ENCODE measurements at places on chromosomes 2 and 18.

DNA sequence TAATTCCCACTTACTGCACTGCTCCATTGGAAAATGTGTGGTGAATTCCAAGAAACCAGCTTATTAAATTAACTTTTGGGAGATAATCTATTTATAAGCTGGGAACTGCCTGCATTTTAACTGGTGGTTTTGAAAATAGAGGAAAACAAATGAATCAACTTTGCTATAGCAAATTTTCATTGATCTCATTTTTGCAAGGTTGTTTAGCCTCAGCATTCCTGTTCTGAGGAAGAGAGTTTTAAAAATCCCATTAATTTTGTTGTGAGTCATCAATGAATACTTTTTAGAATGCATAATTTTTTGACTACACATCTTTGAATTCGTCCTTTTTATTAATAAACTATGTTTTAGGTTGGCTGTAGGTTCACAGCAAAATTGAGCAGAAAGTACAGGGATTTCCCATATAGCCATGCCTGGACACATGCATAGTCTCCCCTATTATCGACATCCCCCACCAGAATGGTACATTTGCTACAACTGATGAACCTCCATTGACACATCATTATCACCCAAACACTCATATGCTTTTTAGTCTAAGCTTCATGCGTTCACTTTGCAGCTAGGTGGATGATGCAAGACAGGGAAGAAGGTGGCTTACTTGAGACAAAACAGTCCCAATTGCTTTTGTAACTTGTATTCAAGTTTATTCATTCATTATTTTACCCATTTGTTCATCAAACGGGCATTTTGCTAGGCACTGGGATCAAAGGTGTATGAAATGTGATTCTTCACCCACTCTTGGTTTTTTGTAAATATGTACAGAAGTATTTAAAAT, 106.9 kb downstream of the ZNF521 start:
- DNase-seq = no peak

GRCh38 chr2:107807988-107808387, 18.7 kb upstream of the RGPD4 start:
- DNase-seq = no peak

DNA sequence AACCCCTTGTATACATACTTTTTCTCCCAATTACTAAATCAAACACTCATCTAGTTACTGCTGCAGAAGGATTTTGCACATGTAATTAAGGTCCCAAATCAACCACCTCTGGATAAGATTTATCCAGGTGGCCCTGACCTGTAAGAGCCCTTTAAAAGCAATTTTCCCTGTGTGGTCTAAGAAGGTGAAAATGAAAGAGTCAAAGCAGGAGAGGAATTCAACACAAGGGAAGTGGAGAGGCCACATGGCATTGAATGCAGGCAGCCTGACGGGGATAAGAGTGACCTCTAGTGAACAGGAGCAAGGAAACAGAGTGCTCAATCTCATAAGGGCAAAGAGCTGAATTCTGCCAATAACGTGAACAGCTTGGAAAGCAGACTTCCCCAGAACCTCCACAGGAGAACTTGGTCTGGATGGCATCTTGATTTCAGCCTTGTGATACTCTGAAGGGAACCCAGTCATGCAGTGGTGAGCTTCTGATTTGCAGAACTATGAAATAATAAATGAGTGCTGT, 27.2 kb downstream of the PPP3R1 start:
- no peak for DNase-seq

GRCh38 chr2:1941556-1941955, 197.2 kb upstream of the PXDN start:
- DNase-seq = no peak

DNA sequence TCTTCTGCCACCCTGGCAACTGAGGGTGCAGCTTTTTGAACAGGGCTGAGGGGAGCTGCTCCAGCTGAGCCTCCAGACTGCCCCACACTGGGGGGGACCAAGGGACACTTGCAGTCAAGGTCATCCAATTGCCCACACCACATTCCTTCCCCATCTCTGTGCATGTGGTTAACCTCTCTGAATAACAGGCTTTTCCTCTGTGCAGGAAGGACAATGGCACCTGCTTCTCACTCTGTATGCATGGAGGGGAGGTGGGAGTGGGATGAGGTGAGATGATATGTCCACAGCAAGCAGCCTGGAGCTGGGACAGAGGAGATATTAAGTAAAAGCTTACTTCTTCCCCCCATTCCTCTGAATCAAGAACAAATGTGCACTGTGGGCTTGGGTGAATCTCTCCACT, 39.1 kb upstream of the TEX51 start:
- DNase-seq = no peak

DNA sequence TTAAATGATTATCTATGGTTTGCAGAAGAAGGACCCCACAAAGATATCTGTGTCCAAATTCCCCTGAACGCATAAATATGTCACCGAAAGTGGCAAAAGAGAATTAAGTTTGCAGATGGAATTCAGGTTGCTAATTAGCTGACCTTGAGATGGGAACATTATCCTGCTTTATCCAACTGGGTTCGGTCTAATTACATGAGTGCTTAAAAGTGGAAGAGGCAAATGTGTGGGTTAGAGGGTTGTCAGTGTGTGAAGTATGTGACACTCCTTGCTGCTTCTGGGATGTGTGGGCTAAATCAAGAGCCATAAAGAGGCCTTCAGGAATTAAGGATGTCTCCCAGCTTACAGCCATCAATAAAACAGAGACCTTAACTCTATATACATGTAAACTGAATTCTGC, 53.5 kb downstream of the CDH19 start:
- no peak for DNase-seq

- peak; percentile 61 for DNase-seq
Measured at GRCh38 chr2:100984892-100985307, 17.2 kb upstream of the RPL31 start.

- no peak for DNase-seq
Measured at GRCh38 chr2:120701096-120701495, 34.6 kb upstream of the GLI2 start.

DNA sequence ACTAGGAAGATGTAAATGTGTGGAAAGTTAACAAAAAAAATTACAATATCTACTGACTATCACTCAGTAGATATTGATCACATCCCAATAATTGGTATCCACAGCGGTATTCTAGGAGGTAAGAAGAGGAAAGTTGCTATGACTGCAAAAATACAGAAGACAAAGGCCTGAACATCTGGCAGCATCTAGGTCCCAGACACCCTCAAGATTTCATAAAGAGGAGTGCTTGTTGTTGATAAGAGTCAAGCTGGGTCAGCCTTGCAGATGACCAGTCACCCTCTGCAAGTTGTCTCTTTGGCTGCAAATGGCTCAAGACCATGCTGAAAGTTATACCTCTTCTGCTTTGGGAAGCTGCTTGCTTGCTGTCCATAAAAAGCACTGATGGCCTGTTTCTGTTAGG, 228.4 kb upstream of the FBXO11 start:
- no peak for DNase-seq

DNA sequence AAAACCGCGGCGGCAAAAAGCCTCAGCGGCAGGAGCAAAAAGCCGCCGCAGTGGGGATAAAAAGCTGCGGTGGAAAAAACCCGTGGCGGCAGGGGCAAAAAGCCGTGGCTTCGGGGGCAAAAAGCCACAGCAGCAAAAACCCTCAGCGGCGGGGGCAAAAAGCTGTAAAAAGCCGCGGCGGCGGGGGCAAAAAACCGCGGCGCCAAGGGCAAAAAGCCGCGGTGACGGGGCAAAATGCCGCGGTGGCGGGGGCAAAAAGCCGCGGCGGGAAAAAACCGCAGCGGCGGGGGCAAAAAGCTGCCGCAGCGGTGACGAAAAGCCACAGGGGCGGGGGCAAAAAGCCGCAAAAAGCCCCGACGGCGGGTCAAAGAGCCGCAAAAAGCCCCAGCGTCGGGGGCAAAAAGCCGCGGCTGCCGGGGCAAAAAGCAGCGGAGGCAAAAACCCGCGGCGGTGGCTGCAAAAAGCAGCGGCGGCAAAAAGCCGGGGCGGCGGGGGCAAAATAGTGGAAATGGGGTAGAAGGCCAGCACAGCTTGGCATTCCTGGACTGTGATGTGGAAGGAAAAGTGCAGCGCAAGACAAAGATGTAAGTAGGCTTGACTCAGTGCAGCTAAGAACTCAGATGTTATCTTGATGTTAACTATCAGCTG, 151.8 kb downstream of the ANKRD30BL start:
- no peak for DNase-seq

DNA sequence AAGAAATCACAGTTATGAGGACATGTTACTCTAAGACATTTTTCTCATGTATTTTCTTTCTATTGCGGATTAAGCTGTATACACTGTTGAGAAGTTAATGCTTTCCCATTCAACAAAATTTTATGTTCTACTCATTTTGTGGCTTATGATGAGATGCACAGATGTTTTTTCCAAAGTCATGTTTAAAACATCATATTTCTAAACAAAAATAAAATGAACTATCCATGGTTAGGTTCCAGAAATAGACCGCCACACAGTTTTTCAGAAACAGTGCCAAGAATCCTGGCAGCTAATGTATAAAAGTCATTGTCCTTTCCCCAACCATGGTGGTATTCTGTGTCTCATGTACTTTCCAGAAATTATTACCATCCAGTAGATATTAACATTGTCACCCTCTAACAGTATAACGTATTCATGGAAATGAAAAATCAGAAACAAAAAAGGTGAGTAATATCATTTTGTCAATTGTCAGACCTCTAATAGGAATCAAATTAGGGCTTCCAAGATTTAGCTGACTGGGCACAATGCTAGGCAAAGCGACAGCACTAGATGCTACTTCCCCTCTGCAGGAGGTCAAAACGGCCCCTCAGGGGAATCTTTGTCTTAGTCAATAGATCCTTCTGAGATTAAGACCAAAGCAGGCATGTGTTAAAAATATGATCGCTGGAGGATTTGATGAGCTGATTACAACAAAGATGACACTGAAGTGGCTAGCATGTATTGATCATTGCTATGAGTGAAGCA, 54.4 kb upstream of the ZNF397 start:
- no peak for DNase-seq

- no peak for DNase-seq
Measured at GRCh38 chr2:165016772-165017411, 61.6 kb upstream of the SLC38A11 start.

- no peak for DNase-seq
Measured at GRCh38 chr2:106841886-106842645, 43.9 kb downstream of the ST6GAL2 start.

- no peak for DNase-seq
Measured at GRCh38 chr2:149329068-149329467, 1.3 kb upstream of the LYPD6 start.

- no peak for DNase-seq
Measured at GRCh38 chr2:174617718-174618117, 20.1 kb upstream of the WIPF1 start.

- no peak for DNase-seq
Measured at GRCh38 chr2:108594982-108595464, 60.8 kb downstream of the LIMS1 start.

DNA sequence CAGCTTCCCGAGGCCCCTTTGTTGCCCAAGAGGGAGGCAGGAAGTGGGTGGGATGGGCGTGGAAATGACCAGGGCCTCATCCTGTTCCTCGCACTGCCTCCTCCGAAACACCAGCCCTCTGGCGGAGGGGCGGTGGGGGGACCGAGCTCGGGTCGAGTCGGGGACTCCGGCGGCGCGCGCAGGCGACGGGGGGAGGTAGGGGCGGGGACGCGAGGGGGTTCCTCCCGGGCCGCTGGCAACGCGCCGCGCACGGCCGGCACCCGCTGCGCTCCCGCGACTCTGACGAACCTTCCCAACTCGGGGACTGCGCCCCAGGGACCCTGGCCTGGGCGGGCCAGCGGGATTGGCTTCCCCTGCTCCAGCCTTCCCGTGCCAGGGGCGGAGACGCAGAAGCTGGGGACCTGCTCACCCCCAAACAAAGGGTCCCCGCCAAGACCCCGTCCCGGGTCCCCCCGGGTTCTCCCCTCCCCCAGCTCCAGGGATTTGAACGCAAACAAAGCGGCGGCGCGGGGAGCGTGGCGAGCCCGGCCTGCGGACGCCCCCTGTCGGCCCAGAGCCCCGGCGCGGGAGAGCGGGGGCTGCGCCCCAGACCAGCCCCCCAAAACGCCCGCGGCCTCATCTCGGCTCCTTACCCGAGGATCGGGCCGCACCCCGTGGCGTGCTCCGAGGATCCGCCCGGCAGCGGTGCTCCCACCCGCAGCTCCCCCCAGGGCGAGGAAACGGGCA, 1.2 kb downstream of the SEMA4C start:
- no peak for DNase-seq

GRCh38 chr2:51013079-51013932, 18.6 kb downstream of the NRXN1 start:
- no peak for DNase-seq

DNA sequence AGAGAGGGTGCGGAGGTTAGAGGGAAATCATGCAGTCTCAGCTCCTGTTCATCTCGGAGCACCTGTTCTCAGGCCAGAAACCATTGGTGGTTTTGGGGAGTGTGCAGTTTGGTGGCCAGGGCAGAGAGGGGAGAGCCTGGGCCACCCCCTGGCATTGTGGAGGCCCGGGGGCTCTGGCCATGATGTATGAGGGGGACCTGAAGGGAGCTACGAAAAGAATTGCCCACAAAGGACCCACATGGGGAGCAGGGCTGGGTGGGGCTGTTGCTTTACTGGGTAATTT, 87.7 kb downstream of the DGKD start:
- no peak for DNase-seq

DNA sequence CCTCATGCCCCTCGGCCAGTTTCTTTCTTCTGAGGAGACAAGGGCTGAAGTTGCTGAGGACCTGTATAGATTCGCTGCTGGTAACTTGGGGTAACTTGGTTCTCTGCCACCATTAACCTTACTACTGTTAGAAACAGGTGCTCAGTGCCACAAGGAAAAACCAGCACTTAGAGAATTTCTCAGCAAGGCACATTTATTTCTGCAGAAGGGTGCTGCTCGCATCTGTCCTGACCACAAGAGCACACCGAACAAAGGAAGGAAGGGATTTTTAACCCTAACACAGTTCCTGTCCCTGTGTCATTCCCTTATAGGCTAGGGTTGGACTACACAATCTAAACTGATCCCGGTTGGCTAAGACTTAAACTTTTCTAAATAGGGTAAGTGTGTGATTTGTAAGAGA, 154.1 kb downstream of the SOCS6 start:
- no peak for DNase-seq

DNA sequence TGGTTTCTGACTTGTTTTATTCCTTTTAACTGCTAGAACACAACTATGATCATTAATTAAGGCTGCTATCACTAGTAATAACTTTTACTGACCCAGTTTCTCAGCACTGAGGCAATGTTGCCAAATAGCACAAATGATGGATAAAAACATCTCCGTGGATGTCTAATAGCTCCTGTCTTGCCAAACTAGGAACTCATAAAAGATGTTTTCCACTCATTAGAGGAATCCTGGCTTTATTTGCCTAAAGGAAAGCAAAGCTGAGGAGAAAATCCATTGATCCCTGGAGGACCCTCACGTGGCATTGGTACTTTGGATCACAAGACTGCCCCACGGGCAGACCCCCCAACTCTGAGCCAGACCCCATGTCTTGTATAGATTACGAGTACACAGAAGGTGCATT, 96.1 kb upstream of the ZNF397 start:
- DNase-seq = no peak

DNA sequence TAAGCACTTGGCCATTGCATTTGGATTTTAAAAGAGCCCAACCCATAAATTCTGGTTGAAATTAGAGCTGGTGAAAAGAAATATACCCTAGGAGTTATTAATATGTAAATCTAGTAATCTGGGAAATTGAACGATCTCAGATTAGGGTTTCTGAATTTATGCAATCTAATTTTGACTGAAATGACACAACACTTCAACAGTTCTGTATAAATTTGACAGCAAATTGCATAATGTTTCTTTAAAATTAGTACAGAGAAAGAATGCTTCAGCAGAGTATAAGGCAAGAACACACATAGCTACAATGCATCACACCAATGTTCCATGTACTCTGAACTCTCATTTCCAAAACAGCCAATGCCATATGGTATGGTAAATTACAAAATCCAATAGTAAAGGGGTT, 201.5 kb upstream of the ITGA4 start:
- no peak for DNase-seq

GRCh38 chr2:120437604-120438000, 91.7 kb downstream of the INHBB start:
- no peak for DNase-seq
